T follicular helper cell (primary cell): ENCODE measurements at places on chromosomes 3 and 15.

GRCh38 chr3:85790445-85791030 is 831.7 kb downstream of the CADM2 start:
- no peak for DNase-seq

DNA sequence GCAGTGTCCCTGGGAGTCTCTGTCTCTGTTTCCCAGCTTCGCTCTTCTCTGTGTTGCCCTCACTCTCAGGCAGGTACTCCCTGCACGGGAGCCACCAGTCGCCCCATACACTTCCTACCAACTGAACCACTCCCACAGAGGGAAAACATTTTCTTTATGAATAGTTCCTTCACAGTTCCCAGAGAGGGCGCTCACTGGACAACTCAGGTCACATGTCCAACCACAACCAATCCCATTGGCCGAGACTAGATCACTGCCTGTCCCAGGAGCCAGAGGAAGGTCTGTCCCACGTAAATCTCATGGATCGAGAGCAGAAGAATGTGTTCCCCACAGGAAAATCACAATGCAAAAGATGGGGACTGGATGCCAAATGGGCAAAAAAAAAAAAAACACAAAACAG is 26.1 kb downstream of the GRK7 start:
- no peak for DNase-seq

DNA sequence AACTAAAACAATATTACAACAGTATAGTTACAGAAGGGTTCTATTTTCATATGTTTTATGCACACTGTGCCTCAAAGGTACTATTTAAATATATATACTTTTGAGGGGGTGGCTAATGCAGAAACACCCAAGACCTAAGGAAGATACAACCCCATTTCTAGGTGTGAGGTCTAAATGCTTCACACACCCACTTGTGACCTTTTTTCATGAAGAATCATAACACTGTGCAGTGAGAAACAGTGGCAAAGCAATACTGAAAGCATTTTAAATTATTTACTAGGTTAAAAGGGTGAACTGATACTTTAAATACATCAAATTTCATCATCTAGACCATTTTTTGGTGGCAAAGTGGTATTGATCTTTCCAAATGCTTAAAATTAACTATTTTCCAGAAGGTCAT is 67.4 kb downstream of the SATB1 start:
- no peak for DNase-seq

DNA sequence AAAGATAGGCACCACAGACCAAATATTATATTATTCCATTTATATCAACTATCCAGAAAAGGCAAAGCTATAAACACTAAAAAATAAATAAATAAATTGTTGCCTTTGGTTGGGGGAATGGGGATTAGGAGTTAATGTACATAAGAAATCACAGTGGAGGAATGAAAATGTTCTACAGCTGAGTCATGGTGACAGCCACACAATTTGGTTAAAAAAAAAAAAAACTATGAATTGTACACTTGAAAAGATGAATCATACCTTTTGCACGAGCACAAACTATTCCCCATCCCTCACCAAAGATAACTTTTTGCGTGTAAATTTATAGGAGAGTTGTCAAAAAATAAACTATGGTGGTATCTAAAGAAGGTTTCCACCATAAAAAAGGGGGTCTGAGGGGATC is 103.2 kb downstream of the TBC1D5 start:
- no peak for DNase-seq

DNA sequence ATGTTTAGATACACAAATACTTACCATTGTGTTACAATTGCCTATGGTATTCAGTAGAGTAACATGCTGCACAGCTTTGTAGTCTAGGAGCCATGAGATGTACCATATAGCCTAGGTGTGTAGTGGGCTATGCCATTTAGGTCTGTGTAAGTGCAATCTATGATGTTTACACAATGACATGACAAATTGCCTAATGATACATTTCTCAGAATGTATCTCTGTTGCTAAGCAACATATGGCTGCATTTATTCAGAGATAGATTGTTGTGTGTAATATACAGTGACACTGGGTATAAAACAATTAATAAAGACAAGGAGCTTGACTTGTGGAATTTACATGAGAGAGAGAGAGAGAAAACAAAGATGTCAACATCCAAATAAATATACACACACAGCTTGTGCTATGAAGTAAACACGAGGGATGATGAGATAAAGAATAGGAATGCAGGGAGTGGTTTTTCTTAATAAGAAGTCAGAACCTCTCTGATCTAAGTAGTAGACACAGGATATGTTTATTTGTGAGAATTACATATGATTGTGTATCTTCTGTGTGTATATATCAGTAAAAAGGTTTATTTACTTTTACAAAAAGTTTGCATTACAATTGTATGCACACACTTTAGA is 110.0 kb downstream of the KCNAB1 start:
- DNase-seq, result no peak

GRCh38 chr15:69631978-69632377 is 179.4 kb downstream of the RPLP1 start:
- DNase-seq, result no peak

DNA sequence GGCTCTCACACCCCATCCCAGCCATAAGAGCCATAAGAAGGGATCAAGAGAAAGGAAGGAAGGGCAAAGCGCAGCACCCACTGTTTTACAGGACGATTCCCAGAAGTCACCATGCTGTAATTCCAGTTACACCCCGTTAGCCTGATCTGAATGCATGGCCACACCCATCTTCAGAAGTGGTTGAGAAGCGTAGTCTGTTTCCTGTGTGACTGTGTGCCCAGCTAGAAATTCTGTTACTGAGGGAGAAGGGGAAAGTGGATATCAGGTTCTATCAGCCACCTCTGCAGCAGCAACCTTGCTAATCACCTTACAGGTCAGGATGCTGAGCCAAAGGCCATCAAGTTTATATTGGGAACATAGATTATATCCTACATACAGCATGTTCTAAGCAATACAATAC is 260.0 kb downstream of the ABHD5 start:
- DNase-seq, result no peak

- DNase-seq, result no peak
These were observed 46.9 kb downstream of the NOX5 start for GRCh38 chr15:69061414-69061842.

GRCh38 chr3:184316792-184317191 is 2.4 kb downstream of the EIF4G1 start:
- DNase-seq, result no peak

- no peak for DNase-seq
These were observed 609.7 kb downstream of the PDCD6IP start for GRCh38 chr3:34408088-34408487.

- no peak for DNase-seq
These were observed 104.2 kb upstream of the RAD18 start for GRCh38 chr3:9067352-9067975.

DNA sequence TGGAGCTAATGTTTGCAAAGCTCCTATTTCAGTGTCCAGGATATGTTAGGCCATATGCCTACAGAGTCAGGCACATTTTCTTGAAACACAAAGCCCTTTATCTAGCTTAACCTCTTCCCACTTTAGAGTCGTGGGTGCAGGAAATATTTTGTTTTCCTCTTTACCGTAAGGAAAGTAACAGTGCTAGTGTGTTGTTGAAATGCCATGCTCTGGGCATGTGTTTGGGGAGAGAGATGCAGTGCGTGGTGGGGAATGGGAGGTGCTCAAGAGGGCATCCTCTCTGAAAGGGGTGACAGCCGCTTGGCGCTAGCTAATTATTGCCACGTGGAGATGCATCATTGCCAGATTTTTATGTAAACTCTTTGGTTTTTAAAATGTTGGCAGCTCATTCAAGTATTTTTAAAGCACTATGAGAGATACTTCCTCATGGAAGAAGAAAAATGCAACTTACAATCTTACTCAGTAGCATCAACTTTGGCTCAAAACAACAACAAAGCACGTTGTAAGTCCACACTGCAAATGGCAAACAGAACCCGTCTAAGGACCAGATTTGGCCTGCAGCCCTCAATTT is 152.6 kb downstream of the LPP start:
- DNase-seq, result no peak

DNA sequence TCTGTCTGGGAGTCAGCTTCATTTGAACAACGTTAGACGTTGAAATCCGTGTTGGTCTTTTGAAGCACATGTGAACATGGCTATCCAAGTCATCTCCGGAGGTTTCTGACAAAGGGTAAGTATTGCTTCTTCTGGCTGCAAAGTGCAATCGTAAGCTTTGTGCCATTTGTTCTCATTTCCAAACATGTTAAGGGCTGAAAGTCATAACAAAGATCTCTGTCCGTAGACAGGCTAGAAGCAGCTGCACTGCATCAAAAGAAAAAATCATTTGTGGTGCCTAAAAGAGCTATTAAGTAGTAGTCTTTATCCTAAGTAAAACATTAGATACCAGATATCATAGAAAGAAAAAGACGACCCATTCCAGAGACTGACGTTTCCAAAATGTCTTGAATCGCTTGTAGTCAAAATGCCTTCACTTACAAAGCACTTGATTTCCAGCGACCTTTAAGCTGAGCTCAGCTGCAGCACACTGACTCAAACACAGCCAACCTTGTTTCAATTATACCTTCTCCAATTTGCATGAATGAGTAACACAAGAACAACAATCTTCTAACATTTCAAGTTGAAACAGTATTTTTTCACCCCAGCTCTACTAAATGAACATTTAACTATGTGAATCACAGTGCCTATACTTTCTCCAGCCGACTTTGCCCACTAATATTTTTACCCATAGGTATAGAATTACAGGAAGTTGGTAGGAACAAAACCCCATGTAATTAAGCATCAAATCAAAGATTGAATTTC is 76.6 kb downstream of the NEDD4 start:
- DNase-seq, result no peak

GRCh38 chr3:126867863-126868200 is 115.1 kb upstream of the PLXNA1 start:
- DNase-seq, result no peak

GRCh38 chr3:17473761-17474160 is 268.7 kb downstream of the TBC1D5 start:
- DNase-seq, result no peak

DNA sequence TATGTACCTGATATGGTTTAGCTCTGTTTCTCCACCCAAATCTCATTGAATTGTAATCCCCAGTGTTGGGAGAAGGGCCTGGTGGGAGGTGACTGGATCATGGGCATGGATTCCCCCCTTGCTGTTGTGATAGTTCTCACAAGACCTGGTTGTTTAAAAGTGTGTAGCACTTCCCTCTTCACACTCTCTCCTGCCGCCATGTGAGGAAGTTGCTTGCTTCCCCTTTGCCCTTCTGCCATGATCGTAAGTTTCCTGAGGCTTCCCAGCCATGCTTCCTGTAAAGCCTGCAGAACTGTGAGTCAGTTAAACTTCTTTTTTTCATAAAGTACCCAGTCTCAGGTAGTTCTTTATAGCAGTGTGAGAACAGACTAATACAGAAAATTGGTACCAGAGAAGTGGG is 93.1 kb downstream of the C3orf70 start:
- DNase-seq, result no peak

- no peak for DNase-seq
These were observed 126.7 kb downstream of the MYLK start for GRCh38 chr3:123757281-123757940.

GRCh38 chr3:15327941-15328340 is 4.4 kb downstream of the SH3BP5 start:
- no peak for DNase-seq

DNA sequence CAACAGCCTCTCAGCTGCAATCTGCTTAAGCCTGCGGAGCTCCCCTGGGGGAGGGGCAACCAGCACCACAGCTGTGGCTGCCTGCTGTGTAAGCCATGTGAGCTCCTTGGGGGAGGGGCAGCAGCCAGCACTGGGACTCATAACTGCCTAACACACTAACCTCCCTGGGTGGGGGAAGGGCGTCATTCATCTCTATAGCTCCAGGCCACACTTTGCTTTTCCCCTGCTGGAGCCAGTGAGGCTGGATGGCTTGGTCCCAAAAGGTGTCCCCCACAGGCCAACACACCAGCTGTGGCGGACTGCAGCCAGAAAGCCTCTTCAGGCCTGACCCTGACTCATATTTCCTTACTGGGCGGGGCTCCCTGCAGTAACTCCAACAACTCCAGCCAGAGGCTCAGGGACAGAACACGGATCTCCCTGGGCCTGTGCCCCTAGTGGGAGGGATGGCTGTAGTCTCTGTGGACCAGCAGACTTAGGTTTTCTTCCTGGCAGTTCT is 129.8 kb downstream of the PPM1L start:
- DNase-seq, result no peak

- DNase-seq, result no peak
These were observed 28.6 kb upstream of the SH3BP5 start for GRCh38 chr3:15360788-15361493.

GRCh38 chr15:70275461-70276138 is 177.9 kb upstream of the TLE3 start:
- DNase-seq, result no peak

GRCh38 chr15:85597155-85597815 is 197.4 kb downstream of the KLHL25 start:
- peak; percentile 18 for DNase-seq

DNA sequence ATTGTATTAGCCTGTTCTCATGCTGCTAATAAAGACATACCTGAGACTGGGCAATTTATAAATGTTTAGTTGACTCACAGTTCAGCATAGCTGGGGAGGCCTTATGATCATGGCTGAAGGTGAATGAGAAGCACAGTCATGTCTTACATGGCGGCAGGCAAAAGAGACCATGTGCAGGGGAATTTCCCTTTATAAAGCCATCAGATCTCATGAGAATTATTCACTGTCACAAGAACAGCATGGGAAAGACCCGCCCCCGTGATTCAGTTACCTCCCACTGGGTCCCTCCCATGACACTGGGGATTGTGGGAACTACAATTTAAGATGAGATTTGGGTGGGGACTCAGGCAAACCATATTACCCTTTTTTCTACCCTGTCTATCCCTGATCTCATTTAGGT is 51.5 kb upstream of the MYZAP start:
- DNase-seq, result no peak

GRCh38 chr3:140031170-140031569 is 96.2 kb downstream of the CLSTN2 start:
- no peak for DNase-seq

- no peak for DNase-seq
These were observed 52.9 kb downstream of the TRPM7 start for GRCh38 chr15:50633653-50634052.

DNA sequence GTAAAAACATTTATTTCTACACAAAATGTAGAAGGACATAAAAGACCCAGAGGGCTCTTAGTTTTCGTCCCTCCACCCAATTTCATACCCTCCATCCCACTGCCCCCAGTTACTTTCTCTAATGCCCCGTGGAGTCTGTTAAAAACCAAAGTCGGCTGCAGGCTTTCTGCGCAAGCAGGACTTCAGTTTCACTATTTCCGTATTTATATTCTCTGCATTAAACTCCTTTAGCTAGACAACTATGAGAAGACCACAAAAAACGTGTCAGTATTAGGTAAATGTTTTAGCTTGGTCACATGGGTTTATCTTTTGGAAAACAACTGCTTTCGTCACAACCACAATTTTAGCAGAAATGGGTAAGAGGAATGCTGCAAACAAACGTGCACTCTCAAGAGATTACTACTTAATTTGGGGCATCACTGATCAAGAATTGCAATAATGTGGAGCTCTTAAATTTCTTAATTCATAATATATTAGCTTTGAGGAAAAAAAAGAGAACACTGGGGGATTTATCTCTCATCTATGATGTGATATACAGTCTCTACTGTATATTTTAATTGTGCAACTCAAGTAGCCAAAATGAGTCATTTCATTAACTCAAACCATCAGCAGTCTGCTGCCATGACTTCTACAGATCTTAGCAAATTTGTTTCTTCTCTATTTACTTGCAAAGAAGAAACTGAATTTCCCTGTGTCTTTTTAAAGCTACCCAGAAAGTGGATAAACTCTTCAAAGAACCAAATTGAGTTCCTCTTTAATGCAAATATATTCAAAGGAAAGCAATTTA is 740 bp upstream of the NSMCE3 start:
- peak; percentile 18 for DNase-seq
